ENCODE measurements at places on chromosomes 16 and 17.

- DNase-seq = no peak
These were observed 4.2 kb downstream of the ITGB3 start for GRCh38 chr17:47257651-47258339.

DNA sequence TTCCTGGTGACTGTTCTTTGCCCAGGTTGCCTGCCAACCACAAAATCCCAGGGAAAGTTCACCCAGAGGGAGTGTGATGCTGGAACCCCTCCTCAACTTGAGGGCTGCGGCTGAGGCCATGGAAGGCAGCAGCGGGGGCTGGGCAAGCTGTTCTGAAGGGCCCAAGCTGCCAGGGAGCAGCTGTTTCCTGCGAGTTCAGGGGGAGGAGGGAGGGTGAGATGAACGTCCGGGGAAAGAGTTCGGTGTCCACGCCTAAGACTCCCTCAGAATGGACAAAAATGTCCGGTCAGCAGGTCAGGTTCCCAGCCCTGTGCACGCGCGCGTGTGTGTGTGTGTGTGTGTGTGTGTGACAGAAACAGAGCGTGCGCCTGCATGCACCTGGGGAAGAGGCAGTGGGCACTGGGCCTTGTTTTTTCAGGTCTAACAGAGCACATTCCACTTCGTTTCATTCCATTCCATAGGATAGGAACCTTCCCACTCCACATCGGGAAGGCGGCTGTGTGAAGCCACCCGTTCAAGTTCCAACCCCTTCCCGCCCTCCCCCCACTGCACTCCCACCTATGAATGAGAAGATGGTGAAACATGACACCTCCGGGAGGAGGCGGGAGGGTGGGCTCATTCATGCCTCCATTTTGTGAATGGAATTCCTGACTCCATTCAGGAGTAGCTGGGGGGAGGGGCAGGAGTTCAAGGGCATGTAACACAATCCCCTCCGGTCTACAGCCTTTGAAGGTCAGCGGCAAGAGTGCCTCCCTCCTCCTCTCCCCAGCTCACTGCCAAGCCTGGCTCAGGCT is 15.7 kb downstream of the ETV4 start:
- no peak for DNase-seq

DNA sequence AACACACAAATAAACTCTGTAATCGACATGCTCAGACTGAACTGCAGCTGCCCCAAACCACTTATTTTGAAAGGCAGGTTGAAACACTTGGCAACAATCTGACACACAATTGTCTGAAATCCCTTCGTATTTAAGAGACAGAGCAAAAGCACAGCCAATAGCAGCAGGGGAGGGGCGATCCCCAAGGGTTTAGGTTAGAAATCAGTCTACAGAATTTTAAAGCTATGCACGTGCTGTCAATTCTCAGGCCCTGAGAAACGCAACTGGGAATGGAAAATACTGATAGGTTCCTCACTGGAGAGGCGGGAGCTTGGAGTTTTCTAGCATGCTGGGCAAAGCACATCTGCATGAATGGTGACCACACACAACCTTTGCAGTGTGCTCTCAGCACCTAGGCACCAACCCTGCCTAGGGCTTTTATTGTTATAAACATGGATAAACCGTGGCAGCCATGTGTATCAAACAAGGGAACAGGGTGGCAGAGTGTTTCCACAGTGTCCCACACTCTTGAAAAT is 168.0 kb downstream of the AATF start:
- DNase-seq = no peak

DNA sequence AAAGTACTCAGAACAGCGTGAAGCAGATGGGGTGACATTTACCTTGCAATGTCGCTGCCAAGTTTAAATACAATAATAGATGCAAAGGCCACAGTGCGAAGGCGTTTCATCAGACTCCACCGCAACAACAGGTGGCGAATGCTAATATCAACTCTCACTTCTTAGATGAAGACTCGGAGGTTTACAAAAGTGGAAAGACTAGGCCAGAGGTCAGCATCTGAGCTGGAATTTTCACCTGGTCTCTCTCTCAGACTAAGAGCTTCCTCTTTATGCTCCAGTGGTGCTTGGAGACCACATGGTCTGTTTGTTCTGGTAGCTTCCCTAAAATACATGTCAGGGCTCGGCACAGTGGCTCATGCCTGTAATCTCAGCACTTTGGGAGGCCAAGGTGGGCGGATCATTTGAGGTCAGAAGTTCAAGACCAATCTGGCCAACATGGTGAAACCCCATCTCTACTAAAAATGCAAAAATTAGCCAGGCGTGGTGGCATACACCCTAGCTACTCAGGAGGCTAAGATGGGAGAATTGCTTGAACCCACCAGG is 169.1 kb downstream of the XYLT1 start:
- DNase-seq = no peak

GRCh38 chr16:27723711-27724481 is 174.0 kb downstream of the KATNIP start:
- DNase-seq = no peak

Data from PC-9 (cell line).